ENCODE measurements at places on chromosomes 3 and 15.

- no peak for DNase-seq
Measured at GRCh38 chr3:147393943-147394883, 12.1 kb downstream of the ZIC4 start.

- no peak for DNase-seq
Measured at GRCh38 chr3:54527521-54527920, 400.3 kb downstream of the LRTM1 start.

DNA sequence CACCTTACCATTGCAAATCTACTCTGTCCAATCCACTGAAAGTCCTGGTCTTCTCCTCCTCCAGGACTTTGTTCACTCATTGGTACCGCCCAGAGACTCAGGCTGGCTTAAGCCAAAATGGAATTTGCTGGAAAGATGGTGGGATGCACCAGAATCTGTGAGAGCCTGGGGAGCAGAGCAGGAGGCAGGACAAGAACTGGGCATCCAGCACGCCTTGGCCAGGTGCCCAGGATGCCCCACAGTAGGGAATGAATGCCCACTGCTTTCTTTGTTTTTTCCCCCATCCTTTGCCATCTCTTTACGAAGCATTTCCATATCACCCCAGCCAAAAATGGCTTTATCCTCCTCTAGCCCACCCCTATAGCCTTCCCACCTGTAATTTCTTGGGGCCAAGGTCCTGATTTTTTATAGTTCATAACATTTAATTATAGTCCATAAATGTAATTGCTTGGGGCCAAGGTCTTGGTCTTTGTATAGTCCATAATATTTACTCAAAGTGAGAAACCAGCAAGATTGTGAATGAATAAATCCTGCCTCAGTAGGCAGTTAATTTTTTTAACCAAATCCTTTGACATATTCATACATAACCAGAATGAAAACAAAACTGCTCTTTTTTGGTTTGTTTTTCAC lies 23.3 kb upstream of the IREB2 start:
- no peak for DNase-seq

GRCh38 chr3:48723725-48724124 lies 6.7 kb upstream of the IP6K2 start:
- no peak for DNase-seq

GRCh38 chr3:52339612-52340011 lies 23.5 kb downstream of the DNAH1 start:
- DNase-seq = peak; percentile 83

GRCh38 chr3:20537234-20537633 lies 351.2 kb upstream of the SGO1 start:
- no peak for DNase-seq

- no peak for DNase-seq
Measured at GRCh38 chr3:43257850-43258249, 28.5 kb upstream of the SNRK start.

DNA sequence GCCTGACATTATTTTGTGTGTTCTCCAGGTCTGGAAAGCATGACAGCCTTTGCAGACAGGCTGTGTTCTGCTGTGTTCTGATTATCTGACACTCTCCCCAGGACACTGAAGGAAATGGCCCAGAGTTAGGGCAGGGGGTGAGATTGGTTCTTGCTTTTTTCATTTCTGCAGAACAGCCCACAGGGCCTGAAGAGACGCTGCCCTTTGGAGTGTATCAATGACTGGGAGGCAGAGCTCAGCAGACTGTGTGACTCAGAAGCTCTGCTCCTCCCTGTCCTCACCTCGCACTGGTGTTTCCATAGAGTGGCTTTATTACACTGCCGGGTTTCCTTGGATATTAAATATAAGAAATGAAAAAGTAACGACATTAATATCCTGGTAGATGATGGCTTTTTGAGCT lies 523.6 kb downstream of the NTRK3 start:
- no peak for DNase-seq

- DNase-seq = no peak
Measured at GRCh38 chr3:168102735-168103410, 7.1 kb upstream of the GOLIM4 start.

DNA sequence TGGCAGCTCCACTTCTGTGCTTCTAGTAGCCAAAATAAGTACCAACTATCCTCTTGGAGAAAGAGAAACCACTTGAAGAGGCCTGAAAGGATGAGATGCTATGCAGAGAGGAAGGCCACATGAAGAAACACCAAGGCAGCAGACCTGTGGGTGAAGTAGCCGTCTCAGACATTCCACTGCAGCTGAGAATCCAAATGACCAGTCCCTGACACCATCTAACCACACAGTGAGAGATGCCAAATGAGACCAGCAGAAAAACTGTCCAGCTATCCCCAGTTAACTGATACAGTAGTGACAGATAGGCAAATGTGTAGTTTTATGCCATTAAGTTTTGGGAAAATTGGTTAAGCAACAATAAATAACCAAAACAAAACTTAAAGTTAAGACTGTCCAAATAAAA lies 47.9 kb upstream of the ZSCAN2 start:
- no peak for DNase-seq

GRCh38 chr15:39130556-39131379 lies 450.1 kb upstream of the THBS1 start:
- no peak for DNase-seq

- DNase-seq = peak; percentile 63
Measured at GRCh38 chr15:59296181-59296617, 76.5 kb downstream of the MYO1E start.

DNA sequence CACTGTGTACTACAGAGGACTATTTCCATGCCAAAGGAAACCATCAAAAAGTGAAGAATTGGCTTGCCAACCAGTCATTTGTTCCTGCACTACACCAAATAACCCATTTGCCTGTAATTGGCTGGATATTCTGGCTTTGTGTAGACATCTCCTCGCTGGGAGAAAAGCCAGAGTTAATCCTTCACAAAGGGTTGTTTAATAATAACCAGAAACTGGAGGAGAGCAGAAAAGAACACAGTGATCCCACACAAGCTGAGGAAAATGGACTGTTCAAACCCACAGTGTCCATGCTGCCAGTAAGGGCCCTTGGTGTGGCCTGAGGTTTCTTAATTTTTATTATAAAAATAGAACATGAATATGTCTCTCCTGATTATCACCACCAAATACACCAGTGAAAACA lies 294.0 kb downstream of the RORA start:
- DNase-seq = no peak

- no peak for DNase-seq
Measured at GRCh38 chr3:122257644-122258364, 67.2 kb upstream of the CSTA start.

DNA sequence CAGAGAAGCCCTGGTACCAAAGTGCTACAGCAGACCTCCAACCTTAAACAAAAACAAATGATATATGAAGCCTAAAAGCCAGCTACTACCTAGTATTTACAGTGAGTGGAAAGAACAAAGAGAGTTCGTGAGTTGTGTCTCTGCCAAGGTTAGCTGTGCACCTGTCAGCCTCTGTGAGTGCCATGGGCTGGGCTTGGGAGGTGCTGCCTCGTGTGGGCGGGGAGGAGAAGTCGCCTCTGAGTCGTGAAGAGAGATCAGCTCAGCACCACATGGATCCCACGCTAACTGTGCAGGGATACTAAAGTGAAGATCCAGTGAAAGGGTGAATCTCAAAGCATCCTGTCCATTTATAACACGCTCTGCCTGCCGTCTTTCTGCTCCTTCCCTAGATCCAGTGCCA lies 101.9 kb downstream of the CHDH start:
- DNase-seq = no peak

GRCh38 chr3:141444586-141445285 lies 42.1 kb upstream of the RASA2 start:
- DNase-seq = no peak

DNA sequence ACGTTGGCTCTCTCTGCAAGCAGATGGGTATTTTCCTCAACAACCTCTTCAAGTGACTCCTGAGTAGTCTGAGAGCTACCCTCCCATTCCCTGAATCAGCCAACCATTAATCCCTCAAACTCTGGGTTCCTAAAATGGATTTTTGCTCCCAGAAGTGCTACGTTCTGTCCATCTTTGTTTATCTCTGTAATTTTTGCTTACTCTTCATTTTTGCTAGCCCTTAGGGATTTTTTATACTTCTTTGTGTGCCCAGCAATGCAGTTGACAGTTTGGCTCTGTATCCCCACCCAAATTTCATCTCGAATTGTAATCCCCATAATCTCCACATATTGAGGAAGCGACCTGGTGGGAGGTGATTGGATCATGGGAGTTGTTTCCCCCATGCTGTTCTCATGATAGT lies 35.4 kb upstream of the COL6A5 start:
- DNase-seq = no peak

DNA sequence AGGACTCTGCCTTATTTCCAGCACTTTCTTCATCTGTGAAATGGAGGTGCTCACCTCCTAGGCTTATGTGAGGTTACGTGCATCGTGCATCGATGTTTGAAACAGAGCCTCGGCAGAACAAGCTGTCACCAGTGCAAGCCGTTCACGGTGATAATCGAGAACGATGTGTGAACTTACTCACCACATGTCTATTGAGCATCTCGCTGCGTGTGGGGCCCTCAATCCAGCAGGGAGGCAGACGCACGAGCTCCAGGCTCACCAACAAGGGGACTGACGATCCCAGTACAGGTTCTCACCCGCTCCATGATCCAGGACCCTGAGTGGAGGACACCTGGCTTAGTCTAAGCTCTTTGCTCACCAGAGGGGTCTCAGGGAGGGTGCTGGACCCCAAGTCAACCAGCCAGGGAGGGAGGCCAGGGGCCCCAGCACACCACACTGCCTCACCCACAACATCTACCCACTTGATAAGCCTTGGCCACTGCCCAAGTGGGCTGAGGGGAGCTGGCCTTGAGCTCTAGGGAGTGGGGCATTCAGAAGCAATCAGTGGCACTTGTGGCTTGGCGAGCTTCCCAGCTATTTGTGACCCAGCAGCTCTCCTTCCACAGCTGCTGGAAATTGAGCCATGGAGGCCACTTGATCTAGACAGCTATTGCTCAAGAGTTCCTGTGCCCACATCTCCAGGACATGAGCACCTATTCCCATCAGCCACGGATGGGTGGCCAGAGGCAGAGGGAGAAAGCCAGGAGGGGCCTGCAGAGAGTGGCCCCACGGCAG lies 34.4 kb upstream of the SLC6A1 start:
- DNase-seq = peak; percentile 15

GRCh38 chr3:42654331-42655201 lies 1.1 kb downstream of the ZBTB47 start:
- no peak for DNase-seq

DNA sequence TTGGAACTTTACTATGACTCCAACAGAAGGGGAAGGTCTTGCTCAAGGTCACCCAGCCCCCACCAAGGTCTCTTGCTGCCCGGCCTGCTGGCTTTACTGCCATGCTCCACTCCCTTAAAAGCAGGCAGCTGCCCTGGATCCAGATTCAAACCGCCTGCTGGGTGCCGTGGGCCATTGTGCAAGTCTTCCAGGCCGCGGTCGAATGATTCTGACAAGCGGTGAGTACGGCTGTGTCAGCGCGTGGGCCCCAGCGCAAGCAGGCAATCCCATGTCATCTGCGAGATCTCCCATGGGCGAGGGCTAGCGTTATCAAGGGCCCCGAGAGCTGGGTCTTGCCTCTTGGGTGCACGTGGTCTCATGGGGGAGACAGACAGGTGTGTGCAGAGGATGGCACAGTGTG lies 37.6 kb downstream of the CORO2B start:
- no peak for DNase-seq

GRCh38 chr15:51917493-51917892 lies 54.1 kb downstream of the LEO1 start:
- DNase-seq = peak; percentile 63

GRCh38 chr15:68322796-68323195 lies 45.3 kb downstream of the FEM1B start:
- DNase-seq = no peak

DNA sequence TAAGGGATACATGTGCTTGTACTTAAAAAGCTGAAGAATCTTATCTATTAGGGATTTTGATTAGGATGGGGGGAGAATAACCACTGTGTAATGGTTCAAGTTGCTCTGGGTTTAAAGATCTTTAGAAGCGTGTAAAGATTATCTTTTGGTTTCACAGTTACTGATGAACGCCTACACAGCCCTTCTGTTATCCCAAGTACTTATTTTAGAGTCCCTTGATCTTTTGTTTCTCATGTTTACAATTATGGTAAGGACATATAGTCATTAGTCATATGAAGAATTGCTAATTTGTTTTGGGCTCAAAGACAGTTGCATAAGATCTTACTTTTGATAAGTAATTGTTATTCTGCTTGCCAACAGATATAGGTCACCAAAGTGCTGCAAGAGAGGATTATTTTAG lies 160.1 kb downstream of the PLCL2 start:
- no peak for DNase-seq

DNA sequence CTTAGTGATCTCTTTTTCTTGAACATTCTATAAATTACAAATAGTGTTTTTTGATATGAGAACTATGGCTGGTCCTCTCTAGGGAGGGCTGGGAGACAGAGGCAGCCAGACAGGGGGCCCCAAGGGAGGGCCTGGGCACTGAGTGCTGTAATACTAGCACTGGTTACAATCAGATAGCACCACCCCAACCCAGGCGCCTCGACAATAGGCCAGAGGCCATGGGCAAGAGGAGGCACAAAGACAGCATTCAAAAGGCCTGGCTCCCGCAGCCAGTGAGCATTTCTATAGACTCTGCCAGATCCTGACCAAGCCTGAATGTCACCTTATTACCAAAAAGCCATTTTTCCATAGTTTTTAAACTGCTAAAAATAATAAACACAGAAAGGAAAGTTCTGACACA lies 158.5 kb downstream of the THRB start:
- DNase-seq = no peak

DNA sequence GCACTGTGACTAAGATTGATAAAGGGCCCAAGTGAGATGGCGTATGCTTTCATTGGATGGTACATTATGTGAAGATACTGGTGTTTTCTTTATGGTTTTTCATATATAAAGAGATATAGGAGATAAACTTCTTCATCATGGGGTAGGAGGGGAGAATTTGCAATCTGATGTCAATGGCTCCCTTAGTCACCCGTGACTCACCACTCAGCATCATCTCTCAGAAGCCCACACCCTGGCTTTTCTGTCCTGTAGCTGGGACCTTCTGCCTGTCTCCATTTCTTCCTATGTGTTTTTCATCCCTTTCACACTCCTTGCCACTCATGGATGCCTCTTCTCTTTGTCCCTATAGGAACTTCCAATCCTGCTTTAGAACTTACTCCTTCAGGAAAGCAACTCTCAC lies 114.3 kb upstream of the SEMA6D start:
- peak; percentile 21 for DNase-seq

DNA sequence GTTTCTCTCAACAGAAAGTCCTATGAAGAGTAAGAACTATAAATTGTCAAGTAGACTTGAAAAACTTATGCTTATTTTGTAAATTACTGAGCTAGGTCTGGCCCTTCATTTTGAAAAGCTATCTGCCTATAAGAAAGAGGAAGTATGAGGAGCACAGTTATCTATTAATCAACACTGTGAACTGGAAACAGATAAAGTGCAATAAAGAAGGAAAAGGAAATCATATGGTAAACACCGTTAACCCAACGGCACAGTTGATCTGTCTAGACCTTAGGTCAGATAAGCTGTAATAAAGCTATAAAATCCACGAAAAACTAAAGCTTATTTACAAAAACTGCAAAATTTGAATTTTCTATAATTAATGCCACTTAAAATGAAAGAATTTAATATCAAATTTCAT lies 242.5 kb downstream of the ZBTB20 start:
- no peak for DNase-seq

All from MCF 10A (cell line).